ENCODE measurements at places on chromosomes 2 and 18.

- DNase-seq: no peak
Observed at GRCh38 chr2:11775384-11775783, 29.0 kb downstream of the LPIN1 start.

- DNase-seq: no peak
Observed at GRCh38 chr2:31251018-31251417, 17.1 kb downstream of the EHD3 start.

GRCh38 chr2:54529935-54530334 is 73.8 kb downstream of the SPTBN1 start:
- no peak for DNase-seq

DNA sequence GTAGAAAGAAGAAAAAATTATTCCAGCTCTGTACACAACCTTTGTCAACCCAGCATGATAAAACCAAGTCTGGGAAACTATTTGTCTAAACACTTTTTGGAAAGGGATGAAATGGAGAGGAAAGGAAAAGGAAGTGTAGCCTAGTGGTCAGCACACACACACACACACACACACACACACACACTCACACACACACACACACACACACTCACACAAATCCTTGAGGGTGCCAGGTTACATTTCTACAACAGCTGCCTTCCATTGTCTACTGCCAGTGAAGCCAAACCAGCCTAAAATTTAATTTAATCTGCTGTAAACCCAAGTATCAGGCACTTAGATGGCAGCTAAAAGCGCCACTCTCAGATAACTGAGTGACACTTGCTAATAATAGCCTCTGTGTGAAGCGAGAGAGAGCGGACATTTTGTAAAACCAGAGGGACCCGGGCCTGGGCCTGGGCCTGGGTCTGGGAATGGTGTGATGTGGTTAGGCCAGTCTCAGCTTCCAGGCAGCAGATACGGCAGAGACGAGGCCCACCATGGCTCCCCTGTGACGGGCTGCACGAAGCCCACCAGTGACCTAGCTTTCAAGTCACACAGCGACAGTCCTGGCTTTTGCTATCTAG is 32.4 kb downstream of the BCL11A start:
- no peak for DNase-seq

DNA sequence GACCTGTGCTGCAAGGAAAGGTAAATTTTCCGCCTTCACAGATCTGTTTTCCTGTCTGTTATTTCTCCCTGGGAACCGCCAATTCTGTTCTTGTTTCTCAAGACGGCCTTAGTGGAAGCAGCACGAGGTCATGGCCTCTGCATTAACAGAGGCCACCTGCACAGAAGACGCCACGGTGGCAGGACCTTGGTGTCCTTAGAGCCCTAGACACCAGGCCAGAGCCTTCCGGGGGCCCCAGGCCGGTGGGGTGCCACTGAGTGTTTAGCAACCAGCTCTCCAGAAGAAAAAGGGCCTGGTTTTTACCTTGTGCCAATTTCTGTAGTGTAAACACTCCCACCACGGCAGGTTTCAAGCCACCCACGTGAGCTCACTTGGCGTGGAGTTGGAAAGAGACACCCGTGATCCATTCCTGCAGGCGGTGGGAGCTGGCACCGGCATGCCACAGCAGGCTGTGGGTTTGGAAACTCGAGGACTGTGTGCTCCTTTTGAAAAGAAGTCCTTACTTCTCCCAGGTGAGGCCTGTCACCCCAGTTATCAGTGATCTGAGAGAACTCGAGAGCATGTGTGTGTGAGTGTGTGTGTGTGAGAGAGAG is 103.9 kb upstream of the HDAC4 start:
- DNase-seq: no peak

DNA sequence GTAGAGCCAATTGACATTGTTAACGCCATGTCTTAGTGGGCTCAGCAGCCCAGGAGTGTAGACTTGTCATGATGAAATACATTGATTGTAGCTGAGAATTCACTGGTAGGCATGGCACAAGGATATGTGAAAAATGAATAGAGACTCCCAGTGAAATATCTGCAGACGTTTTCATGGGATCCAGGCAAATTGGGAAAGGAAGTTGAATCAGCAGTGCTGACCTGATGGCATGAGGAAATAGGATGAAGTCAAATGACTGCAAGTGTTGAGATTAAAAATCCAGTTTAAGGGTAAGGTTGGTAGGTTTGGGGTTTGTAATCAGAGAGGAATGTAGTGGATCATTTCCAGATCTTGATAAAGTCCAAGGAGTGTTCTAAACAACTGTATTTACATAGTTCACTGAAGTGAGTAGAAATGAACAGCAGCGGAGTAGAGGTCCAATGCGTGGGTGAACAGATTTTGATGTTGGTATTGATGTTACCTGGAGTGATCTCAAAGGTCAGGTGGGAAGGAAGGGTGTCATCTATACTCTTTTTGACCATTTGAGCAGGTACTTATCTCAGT is 24.6 kb downstream of the INSIG2 start:
- DNase-seq: no peak

GRCh38 chr2:168293766-168294165 is 46.4 kb upstream of the STK39 start:
- no peak for DNase-seq

DNA sequence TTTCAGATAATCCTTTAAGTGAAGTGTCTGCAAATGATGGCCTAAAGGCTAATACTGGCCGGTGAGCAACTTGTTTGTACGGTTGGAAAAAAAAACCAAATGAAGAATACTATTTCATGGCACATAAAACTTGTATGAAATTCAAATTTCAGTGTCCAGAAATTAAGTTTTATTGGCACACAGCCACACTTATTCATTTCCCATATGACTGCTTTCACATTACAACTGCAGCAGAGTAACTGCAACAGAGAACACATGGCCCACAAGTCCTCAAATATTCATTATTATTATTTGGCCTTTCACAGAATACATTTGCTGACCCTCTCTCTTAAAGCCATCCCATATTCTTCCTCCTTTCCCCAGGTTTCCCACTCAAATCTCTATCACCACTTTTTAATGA is 1268.6 kb downstream of the LRP1B start:
- no peak for DNase-seq

DNA sequence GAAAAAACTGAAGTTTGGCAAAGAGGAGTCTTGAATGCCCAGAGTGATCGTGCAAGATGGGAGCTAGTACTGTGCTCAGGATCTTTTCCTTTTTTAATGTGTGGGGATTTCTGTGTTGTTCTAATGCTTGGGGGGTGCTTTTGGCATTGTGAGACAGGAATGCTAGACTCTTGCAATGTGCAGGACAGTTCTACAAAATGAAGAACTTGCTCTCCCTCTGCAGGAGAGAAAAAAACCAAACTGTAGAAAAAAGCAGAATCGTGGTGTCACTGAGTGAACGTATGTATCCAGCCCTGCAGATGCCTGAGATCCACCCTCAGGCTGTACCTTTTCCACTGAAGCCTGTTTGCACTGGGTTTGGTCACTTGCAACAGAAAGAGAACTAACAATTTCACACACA is 12.1 kb upstream of the TTC39C start:
- no peak for DNase-seq

- DNase-seq: no peak
Observed at GRCh38 chr18:55500316-55501086, 87.5 kb downstream of the TCF4 start.

GRCh38 chr18:69839497-69839896 is 108.2 kb downstream of the CD226 start:
- DNase-seq: no peak

GRCh38 chr18:58549814-58550339 is 79.0 kb downstream of the ALPK2 start:
- DNase-seq: no peak

- no peak for DNase-seq
Observed at GRCh38 chr2:192298664-192299063, 103.9 kb upstream of the TMEFF2 start.

DNA sequence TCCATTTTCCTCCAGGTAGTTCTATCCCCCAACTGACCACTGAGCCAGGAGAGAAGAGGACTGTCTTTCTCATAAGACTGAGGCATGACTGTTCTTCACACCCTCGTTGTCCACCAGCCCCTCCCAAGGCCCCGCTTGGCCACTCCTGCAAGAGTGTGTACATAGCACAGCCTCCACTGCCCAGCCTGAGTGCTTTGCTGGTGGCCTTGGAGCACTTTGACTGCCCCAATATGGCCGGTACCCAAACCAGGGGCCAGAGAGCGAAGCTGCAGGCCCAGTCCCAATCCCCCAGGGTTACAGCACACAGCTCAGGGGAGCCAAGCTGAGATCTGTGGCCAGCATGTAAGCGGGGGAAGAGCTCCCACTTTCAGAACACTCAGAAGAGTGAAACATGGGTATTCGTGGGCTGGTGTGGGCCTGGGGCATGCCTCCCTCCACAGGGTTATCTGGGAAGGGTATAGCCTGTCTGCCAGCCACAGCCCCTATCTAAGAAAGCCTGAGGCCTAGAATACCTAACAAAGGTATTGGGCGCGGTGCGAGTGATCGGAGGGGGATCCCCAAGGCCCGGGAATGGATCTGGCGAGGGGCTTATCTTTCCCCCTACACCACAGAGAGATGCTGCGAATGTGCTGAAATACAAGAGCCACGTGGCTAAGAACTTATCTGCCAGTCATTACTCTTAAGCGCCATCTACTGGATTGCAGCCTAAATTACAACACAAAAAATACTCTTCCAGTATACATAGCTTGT is 163.8 kb downstream of the WDPCP start:
- DNase-seq: no peak

DNA sequence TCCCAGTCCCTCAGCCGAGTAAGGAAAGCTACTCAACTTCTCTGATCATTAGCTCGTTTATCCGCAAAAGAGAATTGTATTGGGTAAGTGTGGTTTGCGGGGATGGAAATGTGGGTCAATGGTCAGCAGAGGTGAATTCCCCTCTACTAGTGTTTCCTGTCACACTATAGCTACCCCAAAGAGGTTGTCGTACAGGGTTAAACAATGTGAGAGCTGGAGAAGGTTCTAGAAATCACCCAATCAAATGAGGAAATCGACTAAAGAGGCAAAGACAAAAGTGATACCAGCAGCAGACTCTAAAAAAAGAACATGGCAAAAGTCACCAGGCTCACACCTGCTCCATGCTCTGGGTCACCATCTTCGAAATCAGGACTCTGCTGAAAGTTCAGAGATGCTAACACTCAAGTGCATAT is 144.7 kb upstream of the ITGA4 start:
- DNase-seq: peak; percentile 60

- DNase-seq: no peak
Observed at GRCh38 chr2:51368250-51368649, 336.3 kb upstream of the NRXN1 start.

- DNase-seq: no peak
Observed at GRCh38 chr18:48053881-48054816, 123.7 kb upstream of the SMAD2 start.

Measured in CD4-positive, alpha-beta T cell treated with Interleukin-15 for 1 hour (primary cell).